Activated T-cell treated with anti-CD3 and anti-CD28 coated beads, Interleukin-2, amount 50 U/mL, for 4 hours (primary cell): ENCODE measurements at places on chromosomes 1 and 21.

DNA sequence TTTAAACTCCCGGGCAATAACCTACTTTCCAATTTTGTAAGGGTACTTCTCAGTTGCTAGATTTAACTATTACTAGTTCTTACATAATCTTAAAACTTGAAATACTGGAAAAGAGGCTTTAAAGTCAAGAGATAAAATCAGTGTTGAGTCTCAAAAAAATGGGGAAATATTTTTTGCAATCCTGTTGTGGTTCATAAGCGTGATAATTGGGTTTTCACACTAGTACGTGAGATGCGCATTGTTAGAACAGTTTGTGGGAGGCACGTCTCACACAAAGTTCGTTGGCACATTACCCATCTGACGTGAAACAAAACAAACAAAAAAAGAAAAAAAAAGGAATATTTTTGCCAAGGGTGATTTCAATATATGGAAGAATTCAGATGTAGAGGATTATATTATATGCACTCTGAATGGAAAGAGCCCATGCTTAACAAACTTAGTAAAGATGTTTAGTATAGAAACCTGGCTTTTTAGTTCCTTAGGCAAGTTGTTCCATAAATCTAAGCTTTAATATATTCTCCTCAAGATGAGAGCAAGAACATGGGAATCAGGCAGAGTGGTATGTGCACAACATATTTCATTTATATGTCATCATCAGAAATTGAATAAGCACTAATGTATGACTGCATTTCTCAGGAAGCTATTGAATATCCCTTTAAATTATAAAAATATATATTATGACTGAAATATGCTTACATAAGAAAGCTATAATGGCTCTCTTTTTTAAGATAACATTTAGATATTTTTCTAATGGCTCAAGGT, 73.9 kb upstream of the TNFSF4 start:
- no peak for DNase-seq

DNA sequence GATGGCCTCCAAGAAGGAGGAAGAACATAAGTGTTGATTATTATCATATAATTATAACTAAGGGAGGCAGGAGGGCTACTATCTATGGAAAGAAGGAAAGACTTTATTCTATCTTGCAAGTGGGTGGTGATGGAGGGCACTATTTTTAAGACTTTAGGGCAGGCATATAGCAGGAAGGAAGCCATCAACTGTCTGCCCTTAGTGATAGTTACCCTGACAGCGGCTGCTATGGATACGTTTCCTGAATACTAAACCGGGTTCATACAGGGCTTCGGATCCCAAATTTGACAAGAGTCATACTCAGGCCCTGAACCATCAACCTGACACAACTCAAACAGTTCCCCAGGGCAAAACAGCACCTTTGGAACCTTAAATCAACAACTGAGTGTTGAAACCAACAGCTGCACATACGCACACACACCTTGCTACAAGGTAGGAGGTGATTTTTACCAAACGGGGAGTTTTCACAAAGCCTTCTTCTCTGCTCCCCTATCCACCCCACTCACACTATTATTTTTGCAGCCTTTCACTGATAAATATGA, 397.2 kb downstream of the OMA1 start:
- DNase-seq = no peak

DNA sequence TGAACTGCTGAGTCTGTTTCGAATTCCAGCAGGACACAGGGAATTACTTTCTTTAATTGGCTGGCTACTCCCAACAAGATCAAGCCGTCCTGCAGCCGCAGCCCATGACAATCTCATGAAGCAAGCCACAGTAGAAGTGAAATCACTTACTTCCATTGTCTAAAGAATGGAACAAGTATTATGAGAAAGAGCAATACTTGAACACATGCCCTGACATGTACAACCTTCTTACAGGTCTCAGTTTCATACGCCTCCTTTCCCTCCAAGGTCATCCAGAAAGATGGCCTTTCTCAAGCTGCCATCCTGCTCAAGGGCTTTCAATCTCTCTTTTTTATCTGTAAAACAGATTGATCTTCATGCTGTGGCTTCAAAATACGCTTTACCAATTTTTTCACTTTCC, 85.1 kb downstream of the PCSK9 start:
- DNase-seq = no peak

DNA sequence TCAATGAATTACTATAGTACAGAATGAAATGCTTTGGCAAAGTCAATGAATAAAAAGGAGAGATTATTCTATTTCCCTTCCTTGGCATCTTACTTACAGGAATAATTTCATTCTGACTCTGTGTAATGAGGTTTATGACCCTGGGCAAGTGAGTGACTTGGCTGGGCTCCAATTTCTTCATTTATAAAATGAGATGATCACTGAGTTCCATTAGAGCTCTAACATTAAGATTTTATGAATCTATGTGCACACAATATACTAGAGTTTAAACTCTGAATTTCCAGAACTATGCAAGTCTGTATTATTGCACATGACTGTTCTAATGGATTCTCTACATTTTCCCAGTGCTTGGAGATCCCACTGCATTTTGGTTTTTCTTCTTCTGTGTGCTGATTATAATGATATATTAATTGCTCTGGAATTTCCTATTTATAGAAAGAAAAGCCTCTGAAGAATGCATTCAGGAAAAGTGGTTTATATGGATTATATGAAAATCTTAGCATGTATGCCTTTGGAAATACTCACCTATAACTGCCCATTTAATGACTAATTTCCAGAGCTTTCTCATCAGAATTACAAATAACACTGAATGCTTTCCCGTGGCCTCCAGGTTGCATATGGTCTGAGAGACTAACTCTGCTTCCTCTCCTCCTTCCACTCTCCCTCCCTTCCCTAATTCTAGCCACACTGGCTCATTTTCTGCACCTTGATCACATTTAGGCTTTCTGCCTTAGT, 97.4 kb upstream of the CHRM3 start:
- no peak for DNase-seq
